Naive thymus-derived CD8-positive, alpha-beta T cell (primary cell): ENCODE measurements at places on chromosomes 5 and 9. TPM values are rescaled to one million over a fixed set of nuclear protein-coding genes. Genes with fewer than 3 reads are reported as not detected.

PCDHA3 gene
- total RNA-seq, result not detected

- no peak for DNase-seq
- no peak overlapping the region for H3K27ac ChIP-seq
- H3K4me1 ChIP-seq, result no peaks in the 10 kb centered on the region
These were observed 33.0 kb upstream of the PIK3R1 start for GRCh38 chr5:68182534-68182933.

- H3K36me3 ChIP-seq, result no peaks in the 10 kb centered on the region
- peaks cover 4% of the 10 kb centered on the region for H3K27me3 ChIP-seq
- H3K4me3 ChIP-seq, result no peak overlapping the region
These were observed 276.1 kb downstream of the ARRDC3 start for GRCh38 chr5:91106842-91107511.

GRCh38 chr9:90074316-90074962, 469.6 kb downstream of the GADD45G start:
- no peak overlapping the region for H3K4me3 ChIP-seq
- no peaks in the 10 kb centered on the region for H3K4me1 ChIP-seq
- H3K36me3 ChIP-seq, result no peaks in the 10 kb centered on the region
- H3K27ac ChIP-seq, result no peak overlapping the region
- no peak for DNase-seq
